ENCODE measurements at places on chromosomes 5 and 9.

- DNase-seq = no peak
Measured at GRCh38 chr9:12666813-12667212, 26.4 kb upstream of the TYRP1 start.

DNA sequence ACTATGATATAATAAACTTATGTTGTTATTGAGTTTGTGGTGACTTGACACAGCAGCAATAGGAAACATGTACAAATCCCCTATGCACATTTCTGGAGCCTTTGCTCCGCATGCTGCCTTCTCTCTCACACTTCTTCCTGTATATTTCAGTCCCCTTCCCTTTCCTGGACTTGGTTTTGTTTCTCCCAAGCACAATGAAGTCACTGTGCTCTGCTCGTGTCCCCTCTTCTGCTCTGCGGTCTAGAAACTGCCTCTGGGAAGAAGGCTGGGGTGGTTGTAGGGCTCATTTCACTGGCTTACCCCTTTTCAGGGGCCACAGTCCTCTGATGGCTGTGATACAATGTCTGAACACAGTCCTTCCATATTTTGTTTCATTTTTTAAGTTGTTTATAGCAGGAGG, 15.7 kb upstream of the FGD3 start:
- DNase-seq = no peak

GRCh38 chr9:92634712-92635605, 35.0 kb downstream of the IPPK start:
- DNase-seq = peak; percentile 40

- no peak for DNase-seq
Measured at GRCh38 chr5:109141222-109142200, 268.3 kb downstream of the PJA2 start.

DNA sequence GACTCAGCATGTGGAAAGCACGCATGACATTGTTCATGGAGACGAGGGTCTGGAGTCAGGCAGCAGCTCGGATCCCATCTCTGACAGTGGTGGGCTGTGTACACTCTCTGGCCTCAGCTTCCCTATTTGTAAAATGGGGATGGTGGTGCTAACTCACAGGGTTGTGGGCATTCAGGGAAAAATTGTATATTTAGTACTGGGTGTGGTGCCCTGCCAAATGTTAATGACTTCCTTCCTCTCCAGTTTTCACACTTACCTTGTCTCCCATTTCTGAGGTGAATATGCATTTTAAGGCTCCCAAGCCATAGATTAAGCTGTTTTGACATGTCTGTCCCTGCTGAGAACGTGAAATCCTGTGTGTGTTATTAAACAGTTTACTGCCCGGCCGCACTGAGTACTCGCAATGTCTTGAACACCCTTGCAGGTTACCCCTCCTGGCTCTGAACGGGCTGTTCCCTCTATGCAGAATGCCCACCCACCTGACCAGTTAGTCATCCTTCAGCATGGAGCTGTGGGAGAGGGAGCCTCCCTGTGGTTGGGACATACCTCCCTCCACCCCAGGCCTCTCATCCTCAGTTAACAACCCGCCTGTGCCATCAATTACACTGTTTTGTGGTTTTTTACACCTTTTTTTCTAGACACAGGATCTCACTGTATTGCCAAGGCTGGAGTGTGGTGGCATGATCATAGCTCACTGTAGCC, 25.8 kb downstream of the TJP2 start:
- DNase-seq = no peak
